Endothelial cell of coronary artery (primary cell): ENCODE measurements at places on chromosomes 16 and 17. TPM values are rescaled to one million over a fixed set of nuclear protein-coding genes. Genes with fewer than 3 reads are reported as not detected.

CD300LB gene
- not detected in 2 replicates for total RNA-seq

HAGHL gene
- 7.9 and 11.6 TPM in 2 replicates for total RNA-seq

KRTAP4-5 gene
- total RNA-seq = not detected in 2 replicates

ANKRD40CL gene
- not detected in 2 replicates for total RNA-seq

PLXDC1 gene
- not detected in 2 replicates for total RNA-seq

TBC1D3C gene
- 0.38 TPM in 1 of 2 replicates, not detected in the other for total RNA-seq

GJD3 gene
- 0.18 TPM in 1 of 2 replicates, not detected in the other for total RNA-seq

SPATA22 gene
- total RNA-seq = 0.09 TPM in 1 of 2 replicates, not detected in the other

SLC16A3 gene
- 97.3 and 281 TPM in 2 replicates for total RNA-seq

CACNG3 gene
- total RNA-seq = not detected in 2 replicates

CALB2 gene
- total RNA-seq = not detected in 2 replicates

FNDC8 gene
- total RNA-seq = not detected in 2 replicates

TNFRSF12A gene
- total RNA-seq = 136 and 230 TPM in 2 replicates

CDK5R1 gene
- 1.0 and 1.9 TPM in 2 replicates for total RNA-seq

C16orf46 gene
- 0.18 and 0.47 TPM in 2 replicates for total RNA-seq

MT1H gene
- total RNA-seq = not detected in 2 replicates

GP1BA gene
- not detected in 2 replicates for total RNA-seq

TP53TG3 gene
- not detected in 2 replicates for total RNA-seq

DNAJA3 gene
- total RNA-seq = 43.5 and 53.1 TPM in 2 replicates

ZDHHC1 gene
- 5.9 and 6.0 TPM in 2 replicates for total RNA-seq

KRTAP9-8 gene
- total RNA-seq = not detected in 2 replicates

RASD1 gene
- 6.1 and 14.1 TPM in 2 replicates for total RNA-seq

PPY gene
- not detected in 2 replicates for total RNA-seq

CCT6B gene
- 0.38 and 0.90 TPM in 2 replicates for total RNA-seq

FCSK gene
- total RNA-seq = 7.3 and 10.0 TPM in 2 replicates

GNGT2 gene
- 1.3 and 1.7 TPM in 2 replicates for total RNA-seq

ATP2C2 gene
- not detected in 2 replicates for total RNA-seq

CCL4 gene
- total RNA-seq = not detected in 2 replicates

PSMC3IP gene
- total RNA-seq = 3.9 and 7.3 TPM in 2 replicates

RNF222 gene
- total RNA-seq = not detected in 2 replicates

SLC52A1 gene
- under 0.01 and 0.09 TPM in 2 replicates for total RNA-seq

SCGB1C2 gene
- not detected in 2 replicates for total RNA-seq

NPB gene
- 0.27 and 0.28 TPM in 2 replicates for total RNA-seq

PRR11 gene
- total RNA-seq = 5.7 and 8.7 TPM in 2 replicates

ASGR1 gene
- total RNA-seq = 9.2 TPM in 2 replicates

NPW gene
- total RNA-seq = 0.18 and 0.38 TPM in 2 replicates

CDH13 gene
- 27.0 and 194 TPM in 2 replicates for total RNA-seq

FAHD1 gene
- 132 and 143 TPM in 2 replicates for total RNA-seq

PLD6 gene
- 0.66 and 1.3 TPM in 2 replicates for total RNA-seq

RNU2-1 gene
- total RNA-seq = not detected in 2 replicates

FN3KRP gene
- 17.7 and 21.6 TPM in 2 replicates for total RNA-seq

TP53TG3B gene
- total RNA-seq = not detected in 2 replicates

PYDC1 gene
- total RNA-seq = not detected in 2 replicates

COASY gene
- total RNA-seq = 12.2 and 16.9 TPM in 2 replicates

C17orf67 gene
- total RNA-seq = 1.0 and 1.2 TPM in 2 replicates

KRT40 gene
- not detected in 2 replicates for total RNA-seq

INCA1 gene
- total RNA-seq = 0.18 and 0.56 TPM in 2 replicates

CMTM2 gene
- total RNA-seq = 0.09 TPM in 1 of 2 replicates, not detected in the other
